CD4-positive, alpha-beta T cell treated with Interferon alpha-2 for 1 hour (primary cell): ENCODE measurements at places on chromosomes 2 and 18.

DNA sequence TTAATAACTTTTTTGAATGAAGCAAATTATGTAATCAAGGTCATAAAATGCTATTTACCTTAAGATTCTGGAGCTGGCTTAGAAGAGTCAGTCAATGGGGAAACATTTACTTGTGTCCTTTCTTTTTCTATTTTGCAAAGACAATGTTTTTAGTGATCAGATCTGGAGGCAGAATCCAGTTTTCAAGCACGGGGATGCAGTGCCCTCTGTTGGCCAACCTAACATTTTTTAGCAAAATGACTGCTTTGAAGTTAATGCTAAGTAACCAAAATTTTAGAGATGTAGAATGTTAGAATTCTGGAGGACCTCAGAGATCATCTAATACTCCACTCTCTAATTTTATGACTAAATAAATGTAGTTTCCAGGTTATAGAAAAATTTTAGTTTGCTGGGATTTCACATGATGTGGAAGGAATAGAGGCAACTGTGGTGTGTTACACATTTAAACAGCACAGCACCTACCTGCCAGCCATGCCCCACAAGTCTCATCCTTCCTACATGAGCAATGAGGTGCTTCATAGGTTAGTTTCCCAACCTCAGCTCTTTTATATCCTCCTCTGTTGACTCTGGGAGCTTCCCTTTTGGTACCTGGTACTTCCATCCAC is 23.6 kb upstream of the SLC9A4 start:
- peak; percentile 69 for DNase-seq

- DNase-seq: no peak
Observed at GRCh38 chr2:72915907-72916742, 1.2 kb upstream of the EMX1 start.

DNA sequence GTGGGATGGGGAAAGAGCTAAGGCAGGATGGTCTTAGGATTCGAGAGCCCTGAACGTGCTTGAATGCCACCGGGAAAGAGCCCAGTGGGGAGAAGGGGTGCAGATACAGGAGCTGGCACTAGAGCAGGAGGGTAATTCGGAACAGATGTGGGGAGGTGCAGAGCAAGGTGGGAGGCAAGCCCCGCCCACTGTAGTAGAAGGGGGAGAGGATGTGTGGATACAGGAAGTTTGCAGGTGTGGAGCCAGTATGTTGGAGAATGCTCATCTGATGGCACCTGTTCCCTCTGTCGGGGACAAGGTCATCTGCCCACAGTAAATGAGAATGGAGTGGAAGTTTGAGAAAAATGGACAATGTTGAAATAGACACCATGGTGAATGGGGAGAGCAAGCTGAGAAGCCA is 28.8 kb downstream of the CHST10 start:
- DNase-seq: no peak

- DNase-seq: peak; percentile 73
Observed at GRCh38 chr2:24049485-24050021, at the start of gene FKBP1B. Gene FKBP1B (plus strand): TSS chr2:24049741. CDS start chr2:24049850, 109 bp downstream.

DNA sequence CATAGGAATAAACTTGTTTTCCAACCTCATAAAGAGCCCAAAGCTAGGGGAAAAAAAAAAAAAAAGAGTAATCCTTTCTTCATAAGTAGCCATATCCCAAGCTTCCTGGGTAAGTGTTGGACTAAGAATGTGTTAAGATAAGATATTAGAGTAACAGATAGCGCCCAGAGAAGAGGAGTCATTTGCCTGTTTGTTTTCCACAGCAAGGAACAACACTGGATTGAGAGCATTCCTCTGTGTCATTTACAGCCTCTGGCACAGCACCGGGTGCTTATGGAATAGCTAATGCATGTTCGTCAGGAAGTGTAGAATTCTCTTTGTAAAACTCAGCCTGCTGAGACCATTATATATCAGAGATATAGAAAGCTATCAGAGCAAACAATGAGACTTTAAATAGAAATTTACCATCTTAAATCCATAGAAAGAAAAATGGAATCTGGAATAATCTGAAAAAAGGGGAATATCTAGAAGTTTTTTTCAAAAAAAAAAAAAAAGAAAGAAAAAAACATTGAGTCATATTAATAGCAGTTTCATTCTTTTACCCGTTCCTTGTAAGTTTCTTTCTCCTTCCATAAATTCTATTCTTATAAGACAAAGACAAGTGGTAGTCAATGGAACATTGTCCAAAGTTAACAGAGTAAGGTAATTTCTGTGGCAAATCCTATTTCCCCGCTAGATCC is 37.6 kb downstream of the LRP2 start:
- DNase-seq: no peak

DNA sequence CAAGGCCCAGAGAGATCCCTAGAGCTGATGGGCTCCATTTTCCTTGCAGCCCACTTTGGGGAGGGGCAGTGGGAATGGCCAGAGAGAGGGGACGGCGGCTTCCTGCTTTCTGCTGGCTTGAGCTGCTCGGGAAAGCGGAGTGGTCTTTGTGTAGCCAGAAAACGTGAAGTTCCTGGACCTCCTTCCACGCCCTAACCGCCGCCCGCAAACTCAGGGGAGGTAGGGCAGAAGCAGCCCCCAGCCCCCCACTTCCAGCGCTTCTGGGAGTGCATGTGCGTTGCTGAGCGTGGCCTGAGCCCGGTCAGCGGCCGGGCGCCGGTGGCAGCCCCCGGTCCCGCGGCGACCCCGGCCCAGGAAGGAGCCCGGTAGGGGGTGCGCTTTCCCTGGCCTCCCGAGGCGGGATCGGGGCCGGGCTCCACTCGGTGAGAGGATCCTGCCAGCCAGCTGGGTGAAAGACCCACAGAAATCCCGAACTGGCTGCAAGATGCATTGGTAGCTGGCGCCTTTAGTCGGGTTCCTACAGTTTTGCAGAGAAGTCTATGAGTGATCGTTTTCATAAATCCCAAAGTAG is 25.3 kb upstream of the BOD1L2 start:
- DNase-seq: no peak

- DNase-seq: no peak
Observed at GRCh38 chr2:65714866-65715265, 282.5 kb upstream of the SPRED2 start.

DNA sequence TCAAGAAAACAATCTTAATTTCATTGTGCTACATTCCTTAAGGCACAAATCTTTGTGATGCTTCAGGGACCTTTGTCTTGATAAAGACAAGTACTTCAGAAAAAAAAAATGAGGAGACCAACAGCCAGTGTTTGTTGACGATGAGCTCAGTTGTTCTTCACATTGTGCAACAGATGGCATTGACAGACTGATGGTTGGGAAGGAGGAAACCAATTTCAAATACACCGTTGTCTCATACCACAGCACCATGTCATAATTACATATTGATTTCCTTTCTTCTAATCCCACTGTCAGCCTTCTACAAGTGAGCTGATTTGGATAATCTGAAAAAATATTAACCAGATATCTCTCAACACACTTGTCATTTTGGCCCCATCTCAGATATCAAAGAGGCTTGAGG is 53.7 kb upstream of the GRB14 start:
- no peak for DNase-seq

GRCh38 chr18:57051021-57051656 is 95.7 kb upstream of the BOD1L2 start:
- DNase-seq: no peak

DNA sequence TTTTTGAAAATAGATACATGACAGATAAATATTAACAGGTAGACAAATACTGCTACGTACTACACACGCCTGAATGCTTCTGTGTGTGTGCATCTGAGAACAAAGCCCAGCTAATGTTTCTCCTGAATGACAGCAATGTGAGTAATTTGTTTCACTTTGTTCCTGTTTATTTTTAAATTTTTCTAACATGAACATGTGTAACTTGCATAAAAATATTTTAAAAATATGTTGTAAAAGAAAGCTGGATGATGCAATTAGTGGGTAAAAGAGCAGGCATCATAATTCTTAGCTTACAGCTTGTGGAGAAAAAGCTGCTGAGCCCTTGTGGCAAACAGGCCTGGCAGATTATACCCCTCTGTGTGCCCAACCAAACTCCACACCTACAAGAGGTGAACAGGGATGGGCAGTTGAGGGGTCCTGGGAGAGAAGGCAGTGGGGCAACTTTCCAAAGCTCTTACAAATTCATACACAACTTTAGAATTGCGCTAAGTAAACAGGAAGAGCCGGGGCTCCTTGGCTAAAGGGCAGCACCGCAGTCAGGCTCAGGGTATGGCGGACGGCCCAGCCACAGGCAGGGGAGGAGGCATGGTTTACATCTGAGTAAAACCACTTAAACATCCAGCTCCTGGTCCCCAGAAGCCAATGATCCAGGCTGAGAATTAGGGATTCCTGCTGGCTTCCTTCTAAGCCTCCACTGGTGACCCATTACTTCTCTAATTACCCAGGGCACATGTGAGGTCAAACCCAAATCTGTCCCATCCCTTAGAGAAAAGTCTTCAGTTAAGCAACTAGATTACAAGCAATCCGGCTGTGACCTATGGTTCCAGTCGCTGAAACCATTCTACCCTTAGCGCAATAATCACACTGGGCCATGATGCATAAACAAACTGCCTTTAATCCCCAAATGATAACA is 14.0 kb downstream of the PXDN start:
- no peak for DNase-seq

- DNase-seq: no peak
Observed at GRCh38 chr18:60092073-60092472, 192.3 kb downstream of the PMAIP1 start.

DNA sequence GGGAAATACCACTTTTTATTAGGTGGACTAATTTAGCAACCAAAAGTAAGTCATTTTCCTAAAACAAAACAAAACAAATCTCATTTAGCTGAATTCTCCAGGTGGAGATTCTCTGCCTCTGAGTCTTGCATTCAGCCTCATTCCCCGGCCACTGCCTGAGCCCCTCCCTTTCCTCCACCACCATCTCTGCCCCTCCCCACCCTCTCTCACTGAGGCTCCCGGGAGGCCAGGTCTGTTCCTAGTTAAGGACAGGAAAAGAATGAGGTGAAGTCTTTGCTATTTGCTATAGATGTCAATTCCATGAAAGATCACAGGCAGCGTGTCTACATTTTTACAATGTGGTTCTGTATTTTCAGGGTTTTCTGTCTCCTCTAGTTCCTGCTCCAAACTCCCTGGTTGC is 83.0 kb upstream of the SOX11 start:
- DNase-seq: no peak

GRCh38 chr2:119248311-119248710 is 24.7 kb downstream of the STEAP3 start:
- DNase-seq: no peak

- DNase-seq: no peak
Observed at GRCh38 chr2:109166811-109167210, 37.8 kb downstream of the SH3RF3 start.

DNA sequence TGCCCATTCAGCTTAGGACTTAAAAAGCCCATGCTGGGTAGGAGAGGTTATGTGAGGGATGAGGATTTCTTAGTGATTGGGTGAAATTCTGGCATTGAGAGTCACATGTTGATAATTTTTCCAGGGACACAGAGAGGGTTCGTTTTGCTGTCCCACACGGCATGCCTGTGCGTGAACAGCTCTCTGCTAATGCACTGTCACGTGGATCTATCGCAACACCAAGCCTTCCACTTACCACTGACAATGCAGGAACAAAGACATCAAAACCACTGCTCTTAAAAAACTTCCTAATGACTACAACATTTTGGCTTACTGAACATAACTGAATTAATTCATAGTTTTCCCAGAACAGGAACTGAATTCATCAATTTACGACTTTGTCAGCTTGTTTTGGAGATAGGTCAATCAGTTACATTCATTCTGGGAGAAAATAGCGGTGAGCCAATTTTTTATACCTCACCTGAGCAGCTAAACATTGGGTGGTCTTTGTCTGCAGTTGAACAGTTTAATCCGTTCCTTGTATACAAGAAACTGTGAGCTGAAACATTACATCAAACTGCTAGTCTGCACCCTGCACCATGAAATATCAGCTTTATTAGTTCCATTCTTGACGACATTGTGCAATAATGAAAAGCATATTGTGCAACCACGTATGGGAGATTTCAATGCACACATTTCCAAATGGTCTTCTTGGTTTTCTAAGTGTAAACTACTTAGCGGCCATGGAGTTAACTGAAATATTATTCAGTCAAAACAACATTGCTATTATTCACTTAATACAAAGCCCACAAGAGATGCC is 127.1 kb downstream of the LPIN1 start:
- DNase-seq: no peak

- no peak for DNase-seq
Observed at GRCh38 chr2:176879426-176879995, 333.1 kb upstream of the HNRNPA3 start.

GRCh38 chr18:64419156-64419555 is 270.3 kb upstream of the LINC00305 start:
- DNase-seq: no peak

GRCh38 chr2:218566296-218566695 is 1.9 kb downstream of the USP37 start:
- DNase-seq: no peak

GRCh38 chr2:167706800-167707199 is 540.6 kb downstream of the STK39 start:
- no peak for DNase-seq

DNA sequence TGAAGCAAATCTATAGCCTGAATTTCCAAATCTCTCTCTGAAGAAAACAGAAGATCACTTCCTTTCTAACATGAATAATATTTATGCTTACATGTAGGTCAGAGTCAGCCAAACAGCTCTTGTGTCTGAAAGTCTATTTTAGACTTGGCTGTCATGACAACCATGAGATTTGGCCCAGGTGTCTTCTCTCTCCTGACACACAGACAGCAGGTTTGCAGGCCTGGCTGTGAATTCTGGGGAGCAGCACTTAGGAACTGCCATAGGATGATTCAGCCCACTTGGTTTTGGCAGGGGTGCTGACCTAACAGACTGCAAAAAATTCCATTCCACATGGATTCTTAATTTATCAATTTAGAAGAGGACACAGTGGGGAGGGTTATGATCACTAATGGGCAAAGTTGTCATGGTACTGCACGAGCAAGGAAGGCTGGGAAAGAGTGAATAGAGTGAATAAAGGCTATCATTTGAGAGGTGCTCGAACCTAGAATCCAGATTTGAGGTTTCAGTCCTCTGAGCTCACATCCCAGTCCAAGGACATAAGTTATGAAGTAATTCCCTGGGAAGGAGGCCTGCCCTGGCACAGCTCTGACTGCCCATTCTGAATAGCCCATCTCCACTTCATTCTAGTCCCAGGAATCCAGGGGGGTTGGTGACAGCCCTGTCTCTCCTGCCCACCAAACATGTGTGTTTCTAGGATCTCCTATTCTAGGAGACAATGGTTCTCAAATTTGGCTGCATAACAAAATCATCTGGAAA is 453.9 kb upstream of the TRIB2 start:
- DNase-seq: no peak

DNA sequence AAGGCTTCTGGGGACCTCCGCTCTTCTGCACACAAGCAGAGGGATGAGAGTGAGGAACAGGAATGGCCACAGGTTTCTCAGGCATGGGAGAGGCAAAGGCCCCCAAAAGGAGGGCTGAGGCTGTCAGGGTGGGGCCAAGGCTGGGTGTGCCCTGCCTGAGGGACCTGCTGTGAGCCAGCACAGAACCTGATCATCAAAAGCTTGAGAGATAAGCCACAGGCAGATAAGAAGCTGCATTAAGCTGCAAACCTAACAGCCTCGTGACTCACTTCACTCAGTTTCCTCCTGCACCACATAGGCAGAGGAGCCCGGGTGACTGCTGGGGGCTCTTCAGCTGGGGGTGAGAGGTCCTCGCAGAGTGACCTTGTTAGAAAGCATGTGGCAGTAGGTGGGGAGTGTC is 64.5 kb upstream of the LAPTM4A start:
- DNase-seq: no peak
